Activated naive CD4-positive, alpha-beta T cell treated with anti-CD3 and anti-CD28 coated beads, Interleukin-2, amount 50 U/mL, for 72 hours (primary cell): ENCODE measurements at places on chromosomes 2 and 18.

GRCh38 chr2:21011453-21011852 lies 32.4 kb downstream of the APOB start:
- no peak for DNase-seq

DNA sequence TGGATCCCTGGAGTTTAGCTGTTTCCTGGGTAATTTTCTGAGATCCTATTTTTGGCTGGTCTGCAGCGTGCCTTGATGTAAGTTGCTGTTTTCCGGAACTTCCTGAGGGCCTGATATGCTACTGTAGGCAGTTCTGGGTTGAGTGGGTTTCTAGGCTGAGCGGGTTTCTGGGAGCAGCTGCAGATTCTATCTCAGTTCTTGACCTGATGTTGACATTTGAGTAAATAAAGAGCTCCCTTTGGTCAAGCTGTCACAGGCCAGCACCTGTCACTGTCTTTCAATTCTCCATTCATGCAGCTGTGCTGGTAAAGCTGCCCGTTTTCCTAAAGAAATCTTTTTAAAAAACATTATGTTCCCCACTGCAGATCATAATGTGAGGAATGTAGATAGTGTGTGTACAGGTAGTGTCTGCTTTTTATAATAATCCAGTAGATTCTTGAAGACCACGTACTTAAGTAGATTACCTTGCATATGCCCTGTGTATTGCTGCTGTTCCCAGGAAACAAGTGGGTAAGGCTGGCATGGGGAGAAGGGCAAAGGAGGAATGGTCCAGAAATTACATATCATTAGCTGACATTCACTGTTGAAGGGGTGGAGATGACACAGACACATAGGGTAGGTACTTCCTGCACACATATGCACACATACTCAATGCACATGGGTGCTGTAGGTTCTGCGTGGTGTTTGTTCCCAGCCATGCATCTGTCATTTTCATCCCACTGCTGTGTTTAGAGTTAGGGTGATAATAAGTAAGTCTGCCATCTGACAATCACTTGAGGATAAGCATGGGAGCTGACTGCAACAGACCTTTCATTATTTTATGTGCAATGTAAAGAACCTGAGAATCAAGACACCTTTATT lies 25.9 kb downstream of the CD28 start:
- DNase-seq: no peak

- DNase-seq: no peak
These were observed 2.4 kb upstream of the ETAA1 start for GRCh38 chr2:67394734-67395133.

DNA sequence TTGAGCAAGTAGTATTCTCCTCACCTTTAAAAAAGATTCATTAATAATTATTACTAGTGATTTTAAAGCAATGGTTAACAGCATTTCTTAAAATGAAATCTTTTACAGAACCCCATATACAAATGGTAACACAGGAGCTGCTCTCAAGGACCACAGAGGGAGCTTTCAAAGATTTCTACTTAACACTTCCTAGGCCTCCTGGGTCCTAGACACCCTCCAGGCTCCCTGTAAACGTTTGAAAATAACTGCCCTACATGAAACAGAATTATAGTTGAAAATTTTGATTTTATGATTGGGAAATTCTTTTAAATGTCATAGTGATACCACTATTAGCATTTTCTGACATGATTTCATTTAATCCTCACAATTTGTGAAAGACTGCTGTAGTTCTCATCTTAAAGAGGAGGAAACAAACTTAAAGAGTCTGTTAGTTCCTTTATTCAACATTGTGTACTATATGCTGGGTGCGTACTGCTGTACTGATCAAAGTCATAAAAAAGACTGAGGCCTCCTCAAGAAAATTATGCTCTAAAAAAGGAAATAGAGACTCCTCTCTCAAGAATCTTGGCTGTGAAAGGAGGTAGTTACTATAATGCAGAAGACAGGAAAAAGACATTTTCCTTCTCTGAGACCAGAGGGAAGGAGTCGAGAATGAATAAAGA lies 10.6 kb downstream of the CUL3 start:
- DNase-seq: no peak

DNA sequence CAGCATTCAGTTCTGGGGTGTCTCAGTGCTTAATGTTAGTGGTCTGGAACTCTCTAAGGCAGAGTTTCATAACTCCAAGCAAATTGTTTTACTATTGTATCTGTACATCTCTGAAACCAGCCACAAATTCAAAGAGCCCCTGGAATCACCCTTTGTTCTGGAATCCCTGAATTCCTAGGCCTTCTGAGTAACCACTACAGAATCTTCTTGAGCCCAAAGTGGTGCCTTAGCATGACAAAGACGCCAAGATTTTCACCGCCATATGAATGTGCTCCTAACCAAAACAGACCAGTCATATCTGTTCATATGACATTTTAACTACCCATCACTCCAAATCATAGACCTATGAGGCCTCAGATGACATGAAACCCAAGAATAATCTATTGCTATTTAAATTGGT lies 668.1 kb downstream of the EPHA4 start:
- no peak for DNase-seq
